SJCRH30 (cell line): ENCODE measurements at places on chromosomes 13 and 19. TPM values are rescaled to one million over a fixed set of nuclear protein-coding genes. Genes with fewer than 3 reads are reported as not detected.

DNA sequence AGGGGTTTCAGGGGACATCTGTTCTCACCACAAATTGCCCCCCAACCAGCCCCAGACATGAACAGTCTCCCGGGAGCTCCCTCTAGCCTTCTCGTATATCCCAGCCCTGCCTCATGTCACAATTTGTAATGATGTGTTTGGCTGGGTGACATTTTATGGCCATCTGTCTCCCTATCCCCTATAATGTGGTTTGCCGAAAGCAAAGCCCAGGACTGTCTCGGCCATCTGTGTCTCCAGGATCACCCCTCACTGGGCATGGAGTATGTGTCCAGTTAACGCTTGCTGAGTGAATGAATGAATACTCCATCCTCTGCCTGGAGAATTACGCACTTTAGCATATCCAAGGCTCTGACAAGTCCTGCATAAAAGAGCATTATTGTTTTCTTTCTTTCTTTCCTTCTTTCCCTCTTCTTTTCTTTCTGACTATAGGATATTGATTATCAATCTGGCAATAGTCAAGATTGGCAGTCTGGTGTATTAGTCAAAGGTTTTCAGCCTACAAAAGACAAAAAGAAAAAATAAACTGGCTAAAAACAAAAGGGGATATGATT lies 15.1 kb downstream of the HPN start:
- H3K27me3 ChIP-seq = peaks cover 6% of the 10 kb centered on the region; the same call in 1 of the 2 replicates
- H3K4me1 ChIP-seq = no peaks in the 10 kb centered on the region
- H3K36me3 ChIP-seq = no peaks in the 10 kb centered on the region

GRCh38 chr19:5557691-5558090 lies 10.1 kb downstream of the TINCR start:
- no peaks in the 10 kb centered on the region for H3K4me1 ChIP-seq
- no peak overlapping the region for H3K4me3 ChIP-seq
- DNase-seq = no peak
- no peak overlapping the region for H3K27ac ChIP-seq
- peaks cover 18% of the 10 kb centered on the region for H3K27me3 ChIP-seq

- no peak overlapping the region for H3K27ac ChIP-seq
- peaks cover 38% of the 10 kb centered on the region for H3K36me3 ChIP-seq
- no peaks in the 10 kb centered on the region for H3K4me1 ChIP-seq
- H3K27me3 ChIP-seq = no peaks in the 10 kb centered on the region
- no peak overlapping the region for H3K4me3 ChIP-seq
- no peak for DNase-seq
Observed at GRCh38 chr13:110478405-110479214, 82.9 kb downstream of the RAB20 start.

GRCh38 chr13:50077431-50077830 lies 62.2 kb downstream of the KCNRG start:
- no peak overlapping the region for H3K27ac ChIP-seq
- H3K4me3 ChIP-seq = no peak overlapping the region
- peaks cover 47% of the 10 kb centered on the region for H3K36me3 ChIP-seq
- H3K27me3 ChIP-seq = no peaks in the 10 kb centered on the region
- no peak for DNase-seq

DNA sequence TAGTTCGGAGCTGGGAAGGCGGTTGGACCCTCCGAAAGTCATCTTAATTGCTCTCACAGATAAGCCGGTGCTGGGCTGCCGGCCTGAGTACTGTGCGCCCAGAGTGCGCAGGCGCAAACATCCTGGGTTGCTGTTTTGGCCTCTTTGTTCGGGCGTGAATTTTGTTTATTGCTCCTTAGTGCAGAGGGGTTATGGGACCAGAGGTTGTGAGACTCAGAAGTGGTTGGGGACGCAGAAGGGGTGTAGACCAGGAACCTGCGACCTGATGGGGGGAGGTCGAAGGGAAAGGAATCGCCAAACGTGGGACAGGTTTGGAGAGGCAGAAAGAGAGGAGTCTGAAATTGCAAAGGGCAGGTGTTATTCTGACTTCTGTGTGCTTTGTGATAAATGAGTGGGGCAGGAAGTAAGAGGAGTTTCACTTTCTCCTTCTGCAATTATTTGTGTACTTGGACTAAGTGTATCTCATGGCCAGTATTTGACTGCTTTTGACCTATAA lies 607 bp upstream of the ZNF566 start:
- H3K27me3 ChIP-seq = no peaks in the 10 kb centered on the region
- peak overlapping the region; percentile 91 for H3K4me3 ChIP-seq
- peak overlapping the region; percentile 94 for H3K27ac ChIP-seq
- no peaks in the 10 kb centered on the region; the same call in 1 of the 2 replicates for H3K36me3 ChIP-seq

GRCh38 chr19:17688853-17689595 lies 870 bp upstream of the UNC13A start:
- no peak for DNase-seq
- H3K4me3 ChIP-seq = no peak overlapping the region
- no peaks in the 10 kb centered on the region for H3K36me3 ChIP-seq
- H3K27ac ChIP-seq = no peak overlapping the region
- no peaks in the 10 kb centered on the region for H3K4me1 ChIP-seq

DNA sequence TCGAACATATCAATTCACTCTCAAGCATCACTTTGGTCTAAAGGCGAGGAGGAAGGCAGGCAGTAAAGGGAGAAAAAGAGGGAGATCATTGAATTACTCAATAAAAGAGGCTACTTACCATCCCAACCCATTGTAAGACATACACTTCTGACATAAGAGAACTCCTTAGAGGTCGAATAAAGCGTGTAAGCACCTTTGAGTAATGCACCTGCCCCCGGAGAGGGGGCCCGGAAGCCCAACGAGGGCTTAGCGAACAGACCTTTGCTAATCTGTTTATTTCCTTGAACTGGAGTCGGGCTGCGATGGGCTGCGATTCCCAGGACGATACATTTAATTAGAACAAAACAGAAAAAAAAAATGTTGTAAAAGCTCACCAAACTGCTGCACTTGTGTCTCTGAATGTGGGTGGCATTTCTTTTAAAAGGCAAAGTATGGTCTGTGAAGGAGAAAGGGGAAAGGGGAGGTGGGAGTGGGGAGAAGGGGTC lies 3.0 kb downstream of the ZC3H4 start:
- H3K27me3 ChIP-seq = no peaks in the 10 kb centered on the region
- peaks cover 8% of the 10 kb centered on the region; the same call in 1 of the 2 replicates for H3K4me1 ChIP-seq
- no peak for DNase-seq

GRCh38 chr19:10211061-10211460 lies 16.3 kb upstream of the DNMT1 start:
- H3K36me3 ChIP-seq = no peaks in the 10 kb centered on the region
- no peaks in the 10 kb centered on the region for H3K4me1 ChIP-seq
- H3K4me3 ChIP-seq = no peak overlapping the region
- no peak overlapping the region for H3K27ac ChIP-seq
- DNase-seq = no peak
- H3K27me3 ChIP-seq = no peaks in the 10 kb centered on the region

- H3K36me3 ChIP-seq = peaks cover 33% of the 10 kb centered on the region
- H3K4me1 ChIP-seq = no peaks in the 10 kb centered on the region
- DNase-seq = peak; percentile 12
- no peaks in the 10 kb centered on the region for H3K27me3 ChIP-seq
Observed at GRCh38 chr13:75566658-75567057, 17.1 kb downstream of the UCHL3 start.

DNA sequence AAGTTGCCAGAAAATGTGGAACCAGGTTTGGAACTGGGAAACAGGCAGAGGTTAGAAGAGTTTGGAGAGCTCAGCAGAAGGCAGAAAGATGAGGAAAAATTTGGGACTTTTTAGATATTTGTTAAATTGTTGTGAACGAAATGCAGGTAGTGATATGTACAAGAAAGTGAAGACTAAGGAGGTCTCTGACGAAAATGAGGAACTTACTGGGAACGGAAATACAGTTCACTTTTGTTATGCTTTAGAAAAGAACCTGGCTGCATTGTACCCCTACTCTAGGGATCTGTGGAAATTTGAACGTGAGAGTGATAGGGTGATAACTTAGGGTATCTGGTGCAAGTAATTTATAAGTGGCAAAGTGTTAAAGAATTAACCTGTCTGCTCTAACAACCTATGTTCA lies 632.4 kb downstream of the SLITRK5 start:
- DNase-seq = no peak
- no peaks in the 10 kb centered on the region for H3K36me3 ChIP-seq
- no peak overlapping the region for H3K27ac ChIP-seq

DNA sequence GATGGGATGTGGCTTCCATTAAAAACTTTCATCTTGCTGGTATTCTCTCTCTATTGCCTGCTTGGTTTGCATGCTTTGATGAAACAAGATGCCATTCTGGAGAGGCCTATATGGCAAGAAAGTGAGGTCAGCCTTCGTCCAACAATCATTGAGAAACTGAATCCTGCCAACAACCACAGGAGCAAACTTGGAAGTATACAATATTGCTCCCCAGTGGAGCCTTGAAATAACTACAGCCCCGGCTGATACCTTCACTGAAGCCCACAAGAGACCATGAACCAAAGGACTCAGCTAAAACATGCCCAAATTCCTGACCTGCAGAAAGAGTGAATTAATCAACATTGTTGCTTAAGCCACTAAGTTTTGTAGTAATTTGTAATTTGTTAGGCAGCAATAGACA lies 82.5 kb upstream of the FGF14 start:
- H3K36me3 ChIP-seq = no peaks in the 10 kb centered on the region
- H3K4me3 ChIP-seq = no peak overlapping the region
- H3K4me1 ChIP-seq = no peaks in the 10 kb centered on the region
- DNase-seq = no peak

GRCh38 chr19:51365965-51366388 lies at the start of gene ETFB:
TSS of gene ETFB (minus strand) at chr19:51366388. CDS start at chr19:51366326, 62 bp downstream.
- H3K36me3 ChIP-seq = no peaks in the 10 kb centered on the region
- no peaks in the 10 kb centered on the region for H3K27me3 ChIP-seq
- peak within 1 kb of the TSS; percentile 68 for H3K4me3 ChIP-seq

DNA sequence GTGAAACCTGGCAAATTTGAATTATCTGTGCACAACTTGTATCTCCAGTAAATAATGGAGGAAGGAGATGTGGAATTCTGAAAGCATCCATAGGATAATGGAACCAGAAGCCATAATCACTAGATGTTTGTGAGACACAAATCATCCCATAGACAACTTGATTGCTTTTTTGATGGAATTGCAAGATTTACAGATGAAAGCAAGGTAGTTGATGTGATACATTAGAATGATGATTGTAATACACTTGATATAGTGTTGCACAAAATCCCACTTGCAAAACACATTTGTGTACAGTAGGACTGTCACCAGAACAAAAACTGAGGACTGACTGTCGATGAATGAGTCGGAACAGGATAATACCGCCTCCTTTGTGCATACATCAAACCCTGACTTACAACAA lies 178.3 kb downstream of the IRS2 start:
- no peaks in the 10 kb centered on the region for H3K4me1 ChIP-seq
- H3K27ac ChIP-seq = no peak overlapping the region
- no peaks in the 10 kb centered on the region for H3K36me3 ChIP-seq
- 0 out of 2 replicates have a peak, but pooled peaks cover 3% of the 10 kb centered on the region for H3K27me3 ChIP-seq

The BEST2 gene
- 0.04 and 0.10 TPM in 2 replicates for total RNA-seq

The ZNF154 gene
- total RNA-seq = 0.04 TPM in 1 of 2 replicates, not detected in the other

The GRIK5 gene
- total RNA-seq = 10.3 and 10.5 TPM in 2 replicates

The DKKL1 gene
- 0.13 and 0.24 TPM in 2 replicates for total RNA-seq

The ZNF682 gene
- 9.5 and 11.7 TPM in 2 replicates for total RNA-seq
